ENCODE measurements at places on chromosomes 13 and 19. TPM values are rescaled to one million over a fixed set of nuclear protein-coding genes. Genes with fewer than 3 reads are reported as not detected.

Gene CLIP3
- 2.3 TPM for total RNA-seq

Gene FXYD7
- not detected for total RNA-seq

Gene GPR183
- not detected for total RNA-seq

DNA sequence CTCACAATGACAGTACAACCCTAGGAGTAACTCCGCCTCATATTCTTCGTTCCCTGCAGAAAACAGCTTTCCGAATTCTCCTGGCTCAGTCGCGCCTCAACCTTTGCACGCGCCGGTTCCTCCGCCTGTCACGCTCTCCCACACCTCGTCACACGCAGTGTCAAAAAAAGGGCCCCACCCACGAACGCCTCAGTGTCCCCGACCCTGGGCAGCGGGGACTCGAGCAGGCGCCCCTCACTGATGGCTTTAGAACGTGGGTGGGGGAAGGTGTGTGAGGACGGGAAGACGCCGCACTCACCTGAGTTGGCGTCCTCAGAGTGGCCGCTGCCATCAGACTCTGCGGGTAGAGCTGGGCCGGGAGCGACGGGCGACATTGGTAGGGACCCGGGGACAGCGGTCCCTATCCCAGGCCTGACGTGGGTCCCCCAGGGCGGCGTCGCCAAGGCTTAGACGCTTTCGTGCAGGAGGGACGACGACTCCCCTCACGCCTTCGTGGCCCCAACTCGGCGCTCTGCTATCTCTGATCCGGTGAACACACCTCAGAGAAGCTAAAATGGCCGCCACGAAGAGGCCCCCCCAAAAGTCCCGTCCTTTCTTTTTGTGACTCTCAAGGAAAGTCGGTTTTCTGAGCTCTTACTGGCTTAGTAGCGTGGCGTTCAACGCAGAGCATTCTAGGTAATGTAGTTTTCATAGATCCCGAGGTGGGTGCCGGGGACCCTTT lies at the start of gene ZNF154:
TSS of gene ZNF154 (minus strand) at position 564 of the 721 bp plus-strand sequence. CDS start at position 331, 233 bp downstream.
- no peak for DNase-seq

DNA sequence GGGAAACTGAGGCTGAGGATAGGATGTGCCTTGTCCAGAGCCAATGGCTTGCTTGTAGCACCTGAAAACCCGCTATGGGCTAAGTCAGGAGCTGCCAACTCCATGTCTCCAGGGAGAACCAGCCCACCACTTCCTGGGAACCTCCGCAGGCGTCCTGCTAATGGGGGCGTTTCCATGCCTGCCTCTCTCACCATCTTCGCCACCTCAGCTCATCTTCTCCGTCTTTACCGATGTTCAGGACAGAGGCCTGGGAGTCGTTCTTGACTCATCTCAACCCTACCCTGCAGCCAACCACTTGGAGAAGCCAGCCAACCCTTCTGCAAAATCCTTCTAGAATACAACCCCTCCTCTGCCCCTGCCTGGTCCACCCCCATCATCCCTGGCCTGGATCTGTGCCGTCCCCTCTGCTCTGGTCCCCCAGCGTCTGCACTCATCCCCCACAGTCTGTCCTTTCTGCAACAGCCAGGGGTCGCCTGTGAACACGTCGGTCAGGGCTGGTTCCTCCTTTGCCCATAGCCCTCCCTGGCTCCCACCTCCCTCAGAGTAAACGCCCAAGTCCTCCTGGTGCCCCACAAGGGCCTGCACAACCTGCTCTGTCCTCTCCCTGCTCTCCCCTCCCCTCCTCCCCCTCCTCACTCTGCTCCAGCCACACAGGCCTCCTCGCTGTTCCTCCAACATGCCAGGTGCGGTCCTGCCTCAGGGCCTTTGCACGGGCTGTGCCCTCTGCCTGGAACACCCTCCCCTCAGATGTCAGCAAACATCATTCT lies 31.0 kb downstream of the PTPRS start:
- DNase-seq = no peak

Gene F2RL3
- total RNA-seq = not detected

Gene SPC24
- total RNA-seq = 16.4 TPM

DNA sequence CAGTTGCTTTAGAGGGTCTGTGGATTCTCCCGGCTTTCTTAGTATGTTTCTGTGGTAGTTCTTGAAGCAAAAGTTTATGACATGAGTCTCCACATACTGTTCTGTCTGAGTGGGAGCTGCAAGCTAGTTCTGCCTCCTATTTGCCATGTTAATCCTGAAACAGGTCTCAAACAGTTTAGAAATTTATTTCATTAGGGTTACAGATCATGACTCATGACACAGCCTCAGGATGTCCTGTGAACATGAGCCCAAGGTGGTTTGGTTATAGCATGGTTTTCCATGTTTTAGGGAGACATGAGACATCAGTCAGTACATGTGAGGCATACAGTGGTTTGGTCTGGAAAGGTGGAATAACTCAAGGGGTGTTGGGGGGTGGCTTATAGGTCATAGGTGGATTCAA lies 77.5 kb downstream of the FNDC3A start:
- peak; percentile 49 for DNase-seq

- peak; percentile 53 for DNase-seq
Observed at GRCh38 chr19:4676955-4677731, 7.0 kb upstream of the MYDGF start.

Gene NFIX
- total RNA-seq = 26.9 TPM

Gene GIPR
- not detected for total RNA-seq

Measured in MCF 10A (cell line).